ENCODE measurements at places on chromosomes 13 and 19.

DNA sequence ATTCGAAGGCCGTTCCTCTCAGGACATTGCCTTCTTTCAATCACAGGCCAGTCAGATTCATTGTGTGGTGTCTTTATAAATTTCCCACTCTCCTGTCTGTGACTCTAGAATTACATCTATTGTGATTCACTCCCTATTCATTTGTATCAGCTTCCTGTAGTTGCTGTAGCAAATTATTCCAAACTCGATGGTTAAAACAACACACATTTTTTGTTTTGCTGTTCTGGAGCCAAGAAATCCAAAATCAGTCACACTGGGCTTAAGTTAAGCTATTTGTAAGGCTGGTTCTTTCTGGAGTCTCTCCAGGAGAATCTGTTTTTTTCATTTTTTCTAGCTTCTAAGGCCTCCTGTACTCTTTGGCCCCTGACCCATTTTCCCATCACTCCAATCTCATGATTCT lies 1487.0 kb upstream of the SLC10A2 start:
- DNase-seq = no peak

- no peak for DNase-seq
Measured at GRCh38 chr13:73687087-73687486, 447.1 kb downstream of the KLF12 start.

GRCh38 chr13:28459911-28460310 lies 35.0 kb downstream of the FLT1 start:
- DNase-seq = no peak

DNA sequence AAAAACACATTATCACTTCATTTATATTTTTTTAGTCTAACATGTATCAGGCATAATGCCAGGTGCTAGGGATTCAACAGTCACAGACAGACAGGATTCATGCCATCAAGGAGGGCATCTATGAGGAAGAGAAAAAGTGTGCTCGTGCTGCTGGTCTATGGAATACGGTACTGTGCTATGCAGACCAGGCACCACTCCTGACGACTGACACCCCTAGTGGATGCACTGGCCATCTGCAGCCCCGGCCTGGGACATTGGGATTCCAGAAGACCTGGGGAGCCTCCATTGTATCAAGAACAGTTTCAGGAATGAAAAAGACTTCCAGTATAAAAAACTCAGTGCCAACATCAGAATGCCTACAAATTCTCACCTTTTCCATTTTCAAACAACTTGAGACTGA lies 94.0 kb downstream of the KLF12 start:
- no peak for DNase-seq

GRCh38 chr19:39969681-39970424 lies 1.1 kb upstream of the PSMC4 start:
- DNase-seq = no peak

DNA sequence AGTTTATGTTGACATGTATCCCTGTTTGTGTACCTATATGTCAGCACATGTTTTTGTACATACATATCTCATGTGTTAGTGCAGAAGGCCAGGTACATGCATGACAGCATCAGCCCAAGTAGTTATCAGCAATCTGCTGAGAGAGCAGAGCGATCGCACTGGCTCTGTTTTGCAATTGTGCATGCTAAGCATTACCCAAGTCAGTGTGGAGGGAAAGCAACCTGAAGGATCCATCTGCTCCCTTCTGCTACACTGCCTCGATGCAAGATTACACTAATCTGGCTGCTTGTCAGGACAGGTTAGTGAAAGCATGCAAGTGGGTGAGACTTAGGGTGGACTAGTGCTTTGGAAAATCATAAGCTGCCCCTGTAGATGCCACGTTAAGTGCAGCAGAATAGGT lies 211.8 kb downstream of the PCCA start:
- no peak for DNase-seq

DNA sequence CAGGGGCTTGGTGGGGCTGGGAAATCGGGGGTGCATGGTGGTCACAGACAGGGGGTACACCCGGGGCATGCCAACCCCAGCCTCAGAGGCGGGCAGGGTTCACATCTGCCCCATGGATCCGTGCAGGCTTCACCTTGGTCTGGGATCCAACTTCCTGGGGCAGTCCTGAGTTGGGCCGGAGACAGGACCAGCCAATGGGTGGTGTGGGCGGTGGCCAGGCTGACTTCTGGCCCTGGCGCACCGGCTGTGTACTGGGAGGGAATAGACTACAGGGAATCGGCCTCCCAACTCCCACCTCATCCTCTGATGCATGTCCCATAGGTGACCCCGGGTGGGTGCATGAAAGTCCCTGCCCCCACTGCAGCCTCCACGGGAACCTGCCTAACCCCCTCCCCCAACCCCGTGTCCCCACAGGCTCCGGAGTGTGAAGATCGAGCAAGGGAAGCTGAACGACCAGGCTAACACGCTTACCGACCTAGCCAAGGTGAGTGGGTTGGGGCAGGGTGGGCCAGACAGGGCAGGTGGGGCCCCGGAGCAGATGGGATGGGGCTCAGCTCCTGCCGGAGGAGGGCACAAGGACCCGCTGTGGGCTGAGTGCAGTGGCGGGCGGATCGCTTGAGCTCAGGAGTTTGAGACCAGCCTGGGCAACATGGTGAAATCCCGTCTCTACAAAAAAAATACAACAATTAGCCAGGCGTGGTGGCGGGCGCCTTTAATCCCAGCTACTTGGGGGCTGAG lies 14.7 kb upstream of the ARRDC2 start:
- no peak for DNase-seq

DNA sequence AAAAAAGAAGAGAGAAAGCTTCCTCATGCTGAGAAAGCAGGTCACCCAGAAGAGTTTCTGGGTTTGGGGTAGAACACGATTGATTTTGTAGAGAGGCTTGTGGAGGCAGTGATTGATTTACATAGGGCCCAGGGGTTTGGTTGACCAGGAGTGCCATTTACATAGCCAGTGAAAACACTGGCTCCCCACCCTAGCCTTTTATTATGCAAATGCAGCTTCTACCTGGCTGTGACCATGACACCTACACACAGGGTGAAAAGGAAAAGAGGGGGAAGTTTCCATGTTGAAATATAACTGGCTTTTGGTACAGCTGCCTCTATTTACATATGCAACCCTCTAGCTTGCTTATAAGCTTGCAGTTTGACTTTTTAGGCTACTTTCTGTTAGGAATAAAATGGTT lies 62.0 kb downstream of the ZNF100 start:
- no peak for DNase-seq

DNA sequence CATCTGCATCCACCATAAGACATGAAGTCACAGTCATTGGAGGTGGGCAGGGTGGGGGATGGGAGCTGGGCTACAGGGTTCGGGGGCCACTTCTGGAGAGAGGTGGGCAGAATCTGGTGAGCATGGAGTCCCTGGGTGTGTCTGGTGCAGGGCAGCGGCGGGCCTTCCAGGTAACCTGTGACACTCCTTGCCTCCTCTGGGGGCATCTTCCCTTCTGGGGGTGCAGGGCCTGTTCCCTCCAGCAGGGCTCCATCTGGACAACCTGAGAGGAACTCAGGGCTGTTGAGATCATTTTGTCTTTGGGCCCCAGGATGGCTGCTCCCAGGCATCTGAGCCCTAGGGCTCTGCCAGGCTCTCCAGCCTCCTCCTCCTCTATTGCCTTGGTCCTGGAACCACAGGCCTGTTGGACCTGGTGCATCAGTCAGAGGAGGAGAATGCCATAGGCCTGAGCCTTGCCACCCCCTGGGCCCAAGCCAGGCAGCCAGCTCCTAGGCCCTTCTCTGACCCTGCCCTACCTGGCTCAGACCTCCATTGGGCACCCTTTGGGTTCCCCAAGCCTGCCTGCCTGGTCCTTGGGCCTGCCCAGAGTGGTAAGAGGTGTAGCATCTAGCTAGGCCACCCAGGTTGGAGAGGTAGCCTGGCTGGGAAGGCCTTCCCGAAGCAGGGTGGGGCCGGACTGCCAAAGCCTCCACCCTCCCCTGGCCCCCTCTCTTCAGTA lies 13.4 kb downstream of the LYL1 start:
- DNase-seq = no peak

- DNase-seq = no peak
Measured at GRCh38 chr19:28018499-28018898, 1194.5 kb downstream of the UQCRFS1 start.

DNA sequence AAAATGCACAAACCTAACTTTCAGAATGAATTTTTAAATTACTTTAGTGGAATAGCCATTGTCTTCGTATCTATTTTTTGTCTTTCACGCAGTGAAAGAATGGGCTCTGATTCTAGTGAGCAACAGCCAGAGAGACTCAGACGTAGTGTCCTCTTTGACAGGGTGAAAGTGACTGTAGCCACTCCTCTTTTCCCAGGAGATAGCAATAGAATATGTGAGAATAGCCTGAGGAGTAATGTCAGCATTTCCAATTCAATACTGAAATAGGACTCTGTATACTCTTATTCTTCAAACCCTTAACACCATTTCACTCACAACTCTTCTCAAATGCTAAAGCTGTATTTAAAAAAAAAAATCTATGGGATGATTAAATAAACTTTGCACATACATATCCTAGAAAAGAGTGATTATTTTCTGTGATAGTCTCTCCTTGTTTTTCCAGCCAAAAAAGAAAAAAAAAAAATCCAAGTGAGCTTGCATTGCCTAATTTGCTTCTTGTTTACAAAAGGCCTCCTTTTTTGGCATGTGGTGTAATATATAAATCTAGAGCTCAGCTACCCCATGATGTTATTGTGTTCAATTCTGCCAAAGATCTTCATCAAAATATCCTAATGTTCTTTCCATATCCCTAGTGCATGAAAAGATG lies 626.1 kb upstream of the SLITRK6 start:
- DNase-seq = no peak

GRCh38 chr19:43940719-43941118 lies 5.6 kb upstream of the ZNF45 start:
- no peak for DNase-seq

- DNase-seq = no peak
Measured at GRCh38 chr19:10011974-10012373, 1.3 kb upstream of the RDH8 start.

GRCh38 chr19:18393836-18394235 lies 3.6 kb downstream of the LRRC25 start:
- DNase-seq = no peak

GRCh38 chr19:3687774-3688706 lies 12.2 kb downstream of the PIP5K1C start:
- no peak for DNase-seq

DNA sequence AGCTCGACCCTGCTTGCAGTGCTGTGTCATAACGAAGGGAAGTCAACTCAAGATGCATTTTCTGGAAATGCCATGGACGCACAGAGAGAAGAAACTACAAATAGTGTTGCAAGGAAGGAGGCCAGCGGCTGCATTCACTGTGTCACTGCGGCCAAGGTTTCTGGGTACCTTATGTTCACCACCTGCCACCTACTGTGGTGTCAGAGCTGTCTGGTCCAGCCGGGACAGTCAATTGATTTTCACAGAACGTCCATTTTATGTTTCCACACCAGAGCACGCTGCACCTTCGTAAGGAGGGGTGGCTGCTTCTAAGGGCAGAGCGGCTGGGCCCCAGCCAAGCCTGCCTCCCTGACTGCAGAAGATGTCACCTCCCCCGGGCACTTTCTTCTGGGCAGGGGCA lies 17.7 kb downstream of the TSHZ3 start:
- no peak for DNase-seq

GRCh38 chr19:14138576-14139265 lies 2.3 kb upstream of the ASF1B start:
- DNase-seq = no peak

- DNase-seq = no peak
Measured at GRCh38 chr19:29411113-29411581, 114.6 kb upstream of the VSTM2B start.

DNA sequence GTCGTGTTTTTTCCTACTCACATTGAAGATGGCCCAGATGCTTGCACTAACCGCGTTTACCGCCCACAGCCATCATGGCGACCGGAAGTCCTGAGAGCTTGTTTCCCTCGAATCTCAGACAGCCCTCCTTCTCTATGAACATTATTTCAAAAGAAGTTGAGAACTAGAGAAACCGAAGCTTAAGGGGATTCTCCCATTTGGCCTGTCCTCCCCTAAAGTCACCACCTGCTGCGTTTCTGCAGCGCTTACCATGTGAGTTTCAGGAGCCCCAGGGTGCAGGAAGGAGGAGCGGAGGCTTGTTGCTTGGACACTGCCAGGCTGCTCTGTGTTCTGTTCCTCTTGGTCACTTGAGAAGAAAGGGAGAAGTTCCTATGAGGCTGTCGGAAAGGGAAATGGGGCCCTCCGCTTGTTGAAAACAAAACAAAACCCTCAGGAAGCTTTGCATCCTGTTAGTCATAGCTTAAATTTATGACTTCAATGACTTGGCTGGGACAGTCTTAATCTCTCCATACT lies 6.2 kb downstream of the CARD8 start:
- peak; percentile 26 for DNase-seq

DNA sequence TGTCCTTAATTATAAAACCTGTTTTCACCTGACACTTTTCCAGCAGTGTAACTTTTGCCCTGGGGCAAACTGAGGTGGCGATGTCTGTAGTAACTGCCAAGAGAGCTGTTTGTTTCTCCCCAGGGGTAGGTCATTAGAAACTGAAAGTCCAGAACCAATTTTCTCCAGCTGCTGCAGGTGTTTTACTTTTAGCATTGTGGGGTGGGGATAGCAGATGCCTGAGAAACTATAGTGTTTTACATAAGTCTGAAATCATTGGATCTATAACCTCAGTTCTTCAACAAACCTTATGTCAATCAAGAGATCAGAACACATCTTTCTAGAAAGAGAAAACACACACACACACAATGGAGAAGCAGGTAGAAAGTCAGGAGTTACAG lies 92.7 kb downstream of the LHFPL6 start:
- DNase-seq = no peak

GRCh38 chr19:43408043-43408442 lies 6.6 kb upstream of the TEX101 start:
- DNase-seq = no peak

DNA sequence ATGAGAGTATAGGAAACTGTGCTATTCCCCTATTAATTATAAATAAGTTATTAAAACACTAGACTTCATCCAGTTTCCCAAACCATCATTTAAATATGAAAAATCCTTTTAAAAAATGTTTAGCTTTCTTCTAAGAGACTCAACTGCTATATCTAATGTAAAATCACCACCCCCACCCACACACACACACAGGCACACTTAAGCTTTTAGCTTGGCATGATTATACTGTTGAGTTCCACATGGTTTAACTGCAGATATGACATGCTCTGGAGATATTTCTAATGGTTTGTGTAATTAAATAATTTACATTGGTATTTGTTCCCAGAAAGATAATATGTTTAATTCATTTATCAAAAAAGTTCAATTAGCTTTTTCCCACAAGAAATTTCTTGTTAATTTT lies 1700.1 kb upstream of the SLC10A2 start:
- DNase-seq = no peak

DNA sequence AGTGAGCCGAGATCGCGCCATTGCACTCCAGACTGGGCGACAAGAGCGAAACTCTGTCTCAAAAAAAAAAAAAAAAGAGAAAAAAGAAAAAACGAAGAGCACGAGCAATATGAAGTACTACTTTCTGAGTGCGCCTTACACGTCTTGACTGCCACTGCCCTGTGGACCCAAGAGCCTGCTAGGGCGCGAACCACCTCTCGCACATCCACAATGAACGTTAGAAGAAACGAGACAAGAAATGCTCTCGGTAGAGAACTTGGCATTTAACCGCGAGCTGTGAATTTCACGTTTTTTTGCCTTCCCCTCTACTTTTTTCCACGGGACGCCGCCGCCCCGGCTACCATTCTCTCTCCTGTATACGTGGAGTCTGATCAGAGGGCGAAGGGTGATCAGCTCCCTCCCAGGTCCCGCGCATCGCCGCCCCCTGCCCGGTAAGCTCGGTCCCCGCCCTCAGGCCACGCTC lies 454 bp downstream of the TIMM44 start:
- DNase-seq = no peak
